ENCODE measurements at places on chromosomes 16 and 17. TPM values are rescaled to one million over a fixed set of nuclear protein-coding genes. Genes with fewer than 3 reads are reported as not detected.

Gene TOP2A
- 157 TPM for total RNA-seq

Gene PRAC2
- total RNA-seq: not detected

Gene NKD1
- total RNA-seq: not detected

Gene HSD17B1
- 1.9 TPM for total RNA-seq

Gene CD300A
- total RNA-seq: not detected

Gene ACSM2A
- not detected for total RNA-seq

Gene AIPL1
- not detected for total RNA-seq

Gene ERN2
- total RNA-seq: 0.66 TPM

Gene GRAP
- total RNA-seq: not detected
